NCI-H1694 treated with DMSO at 0.1 percent for 48 hours (cell line): ENCODE measurements at places on chromosomes 3 and 15.
A peak's percentile ranks its signal among the peaks of the same experiment; 100 is the strongest.

GRCh38 chr3:55519019-55519418 lies 31.9 kb upstream of the WNT5A start:
- DNase-seq: no peak

DNA sequence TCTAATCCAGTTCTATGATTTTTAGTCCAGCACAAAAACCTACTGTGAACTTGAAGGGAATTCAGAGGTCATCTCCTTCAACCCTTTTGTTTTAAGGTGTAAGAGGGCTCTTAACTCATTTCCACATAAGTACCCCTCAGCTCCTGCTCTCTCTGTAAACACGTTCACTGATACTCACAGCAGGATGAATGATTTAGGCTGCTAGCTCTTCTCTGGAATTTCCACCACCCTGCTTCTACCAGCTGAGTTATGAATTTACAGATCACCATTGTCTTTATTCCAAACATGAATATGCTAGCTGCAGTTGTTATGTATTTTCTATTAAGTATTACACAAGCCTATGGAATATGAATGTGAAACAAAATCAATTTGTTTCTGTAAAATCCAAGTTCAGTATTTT lies 101.3 kb upstream of the NANOGP8 start:
- no peak for DNase-seq

DNA sequence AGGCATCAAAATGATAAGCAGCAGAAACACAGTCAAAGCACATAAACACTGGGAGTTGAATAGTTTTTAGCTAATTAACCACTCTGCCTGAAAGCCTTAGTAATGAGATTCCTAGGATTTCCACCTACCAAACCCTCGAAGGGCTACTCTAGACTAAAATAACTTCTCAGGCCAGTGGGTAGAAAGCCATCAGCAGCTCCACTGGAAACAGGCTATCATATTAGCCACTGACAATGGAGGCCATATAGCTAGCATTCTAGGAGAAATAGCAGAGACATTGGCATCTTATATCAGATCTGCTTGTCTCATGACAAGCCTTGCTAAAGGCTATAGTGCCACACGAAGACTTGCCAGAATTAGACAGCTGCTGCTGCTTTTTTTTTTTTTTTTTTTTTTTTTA lies 4.5 kb upstream of the CAPN3 start:
- no peak for DNase-seq

GRCh38 chr15:99564221-99565048 lies 1.3 kb upstream of the MEF2A start:
- DNase-seq: peak; percentile 37
